Coronary artery (tissue), 2 donors: ENCODE measurements at places on chromosomes 11 and 22.

- no peak for DNase-seq
Measured at GRCh38 chr11:80911666-80912065, 1470.8 kb upstream of the TENM4 start.

DNA sequence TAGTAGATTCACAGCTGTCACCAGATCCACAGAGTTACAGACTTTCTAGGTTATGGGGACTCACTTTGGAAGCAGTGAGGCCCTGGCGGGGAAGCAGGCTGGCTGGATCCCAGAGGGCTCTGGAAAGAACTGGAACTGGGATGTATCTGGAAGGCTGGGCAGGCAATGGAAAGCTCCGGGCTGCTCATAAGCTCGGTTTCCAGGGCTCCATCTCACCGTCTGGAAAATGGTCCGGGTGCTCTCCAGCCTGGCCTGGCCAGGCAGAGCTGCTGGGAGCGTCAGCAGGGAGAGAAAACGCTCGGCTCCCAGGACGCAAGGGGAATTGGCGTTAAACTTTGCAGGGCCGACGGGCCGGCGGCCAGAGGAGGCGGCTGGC, 335 bp upstream of the SEZ6L start:
- DNase-seq, result no peak

- no peak for DNase-seq
Measured at GRCh38 chr11:72740060-72740424, 12.2 kb downstream of the ARAP1 start.

GRCh38 chr11:18617688-18618341, 16.3 kb downstream of the SPTY2D1 start:
- DNase-seq, result peak; percentile 14

- DNase-seq, result no peak
Measured at GRCh38 chr11:67303835-67304411, 593 bp downstream of the SSH3 start.

DNA sequence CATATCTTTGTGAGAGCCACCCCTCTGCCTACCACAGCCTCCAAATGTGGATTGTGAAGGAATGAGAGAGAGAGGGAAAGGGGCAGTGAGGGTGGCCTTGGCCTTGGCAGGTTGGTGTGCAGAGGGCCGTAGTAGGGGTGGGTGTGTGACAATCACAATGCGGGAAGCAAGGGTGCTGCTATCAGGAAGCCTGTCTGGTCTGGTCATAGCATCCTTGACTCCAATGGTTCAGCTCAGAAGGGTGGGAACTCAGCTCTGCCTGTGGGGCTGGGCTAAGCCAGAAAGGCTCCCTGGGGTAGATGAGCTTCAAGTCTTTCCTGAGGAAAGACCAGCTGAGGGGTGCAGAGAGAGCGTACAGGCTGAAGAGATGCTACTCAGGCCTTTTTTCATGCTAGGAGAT, 72.7 kb downstream of the RRM1 start:
- no peak for DNase-seq

DNA sequence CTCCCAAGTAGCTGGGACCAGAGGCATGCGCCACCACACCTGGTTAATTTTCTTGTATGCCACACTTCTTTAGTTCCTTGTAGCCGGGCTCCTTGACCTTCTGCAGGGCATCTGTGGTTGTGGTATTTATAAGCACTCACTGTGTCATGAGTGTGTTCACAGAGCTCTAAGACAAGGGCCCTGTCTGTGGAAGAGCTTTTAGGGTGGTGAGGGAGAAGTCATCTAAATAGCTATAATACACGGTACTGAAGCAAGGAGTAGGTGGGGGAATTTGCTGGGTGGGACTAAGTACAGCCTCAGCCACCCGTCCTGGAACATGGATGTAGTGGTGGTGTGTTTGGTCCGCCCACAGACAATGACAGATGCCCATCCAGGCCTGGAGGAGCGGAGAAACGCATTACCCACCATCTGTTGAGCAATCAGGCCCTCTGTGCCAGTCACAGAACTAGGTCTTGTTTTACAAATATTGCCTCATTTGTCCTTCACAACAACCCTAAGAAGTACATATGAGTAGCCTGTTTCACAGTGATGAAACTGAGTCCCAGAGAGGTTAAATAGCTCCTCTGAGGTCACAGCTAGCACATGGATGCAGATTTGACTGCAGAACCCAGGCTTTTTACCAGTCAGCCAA, 10.1 kb downstream of the ACO2 start:
- DNase-seq, result no peak

GRCh38 chr11:31478223-31478590, 31.2 kb downstream of the IMMP1L start:
- DNase-seq, result no peak

DNA sequence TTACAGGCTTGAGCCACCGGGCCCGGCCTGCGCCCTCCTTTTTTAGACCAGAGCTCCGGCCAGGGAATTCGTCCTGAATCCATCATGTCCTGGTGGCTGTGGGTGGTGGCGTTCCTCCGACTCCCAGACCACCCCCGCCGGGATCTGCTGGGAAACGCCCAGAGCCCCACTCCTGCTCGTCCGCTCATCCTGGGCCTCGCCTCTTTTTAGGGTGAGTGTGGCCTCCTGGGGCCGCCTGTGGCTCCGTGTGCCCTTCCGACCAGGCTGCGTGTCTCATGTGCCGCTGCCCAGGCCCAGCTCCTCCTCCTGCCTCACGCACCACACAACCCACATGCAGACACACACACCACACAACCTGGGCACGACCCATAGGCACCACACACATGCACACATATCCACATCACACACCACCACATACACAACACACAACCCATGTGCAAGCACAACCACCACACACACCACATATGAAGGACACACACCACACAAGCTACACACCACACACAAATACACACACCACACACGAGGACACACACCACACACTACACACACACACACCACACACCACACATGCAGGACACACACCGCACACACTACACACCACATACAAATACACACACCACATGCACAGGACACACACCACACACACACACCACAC, 946.2 kb downstream of the BRD1 start:
- no peak for DNase-seq

GRCh38 chr11:124207102-124207792, 24.1 kb downstream of the OR10D3 start:
- no peak for DNase-seq

DNA sequence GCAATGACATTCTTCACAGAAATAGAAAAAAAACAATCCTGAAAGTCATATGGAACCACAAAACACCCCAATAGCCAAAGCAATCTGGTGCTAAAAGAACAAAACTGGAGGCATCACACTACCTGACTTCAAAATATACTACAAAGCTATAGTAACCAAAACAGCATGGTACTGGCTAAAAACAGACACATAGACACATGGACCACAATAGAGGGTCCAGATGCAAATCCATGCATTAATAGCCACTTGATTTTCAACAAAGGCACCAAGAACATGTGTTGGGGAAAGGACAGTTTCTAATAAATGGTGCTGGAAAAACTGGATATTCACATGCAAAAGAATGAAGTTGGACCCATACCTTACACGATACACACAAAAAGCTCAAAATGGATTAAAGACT, 27.9 kb upstream of the SMIM38 start:
- no peak for DNase-seq

DNA sequence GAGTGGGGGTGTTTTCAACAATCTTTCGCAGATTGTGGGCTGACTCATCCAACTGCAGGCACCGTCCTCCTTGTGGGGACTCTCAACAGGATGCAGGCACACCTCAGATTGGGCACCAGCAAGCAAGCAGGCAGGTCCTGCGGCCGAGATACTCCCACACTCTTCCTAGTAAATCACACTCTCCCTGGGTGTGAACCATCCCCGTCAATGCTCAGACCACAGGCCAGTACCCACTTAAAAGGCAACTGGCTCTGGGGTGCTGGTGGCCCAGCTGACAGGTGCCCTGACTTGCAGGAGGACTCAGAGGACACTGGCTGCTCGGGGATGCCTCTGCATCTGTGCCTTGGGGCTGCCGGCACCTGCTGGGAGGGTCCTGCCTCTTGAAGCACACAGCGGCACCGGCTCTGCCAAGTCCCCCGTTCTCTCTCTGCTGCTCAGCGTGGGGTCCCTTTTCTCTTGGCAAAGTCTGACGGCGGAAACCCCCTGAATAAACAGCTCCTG, 282.5 kb downstream of the CTTN start:
- no peak for DNase-seq

DNA sequence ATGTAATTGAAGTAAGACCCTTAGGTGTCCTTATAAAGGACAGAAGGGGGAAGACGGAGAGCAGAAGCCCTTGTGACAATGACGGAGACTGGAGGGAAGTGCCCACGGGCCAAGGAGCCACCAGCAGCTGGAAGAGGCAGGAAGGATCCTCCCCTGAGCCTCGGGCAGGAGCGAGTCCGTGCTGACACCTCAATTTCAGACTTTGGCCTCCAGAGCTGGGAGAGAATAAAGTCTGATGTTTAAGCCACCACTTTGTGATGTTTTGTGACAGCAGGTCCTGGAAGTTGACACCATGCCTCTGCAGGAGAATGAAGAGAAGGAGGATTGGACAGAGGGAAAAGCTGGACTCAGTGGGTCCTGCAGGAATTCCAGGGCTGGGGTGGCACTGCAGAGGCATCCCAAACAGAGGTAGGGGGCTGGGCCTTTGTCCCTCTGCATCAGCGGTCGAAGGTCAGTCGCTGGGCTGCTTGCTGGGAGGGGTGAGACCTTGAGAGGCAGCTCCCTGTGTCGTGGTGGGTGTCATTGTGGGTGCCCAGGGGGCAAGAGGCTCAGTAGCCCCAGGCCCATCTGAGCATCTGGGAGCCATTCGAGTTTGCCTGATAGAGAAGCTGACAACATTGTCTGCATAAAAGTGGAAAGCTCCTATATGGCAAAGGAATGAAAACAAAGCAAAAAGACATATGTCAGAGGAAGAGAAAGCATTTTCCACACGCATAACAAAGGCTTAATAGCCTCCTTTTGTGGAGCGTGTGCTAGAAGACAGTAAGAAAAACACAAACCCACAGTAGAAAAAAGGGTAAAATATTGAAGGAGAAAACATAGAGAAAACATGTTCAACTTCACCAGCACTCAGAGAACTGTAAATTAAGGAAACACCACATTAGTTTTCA, 68.8 kb downstream of the RTL6 start:
- no peak for DNase-seq

DNA sequence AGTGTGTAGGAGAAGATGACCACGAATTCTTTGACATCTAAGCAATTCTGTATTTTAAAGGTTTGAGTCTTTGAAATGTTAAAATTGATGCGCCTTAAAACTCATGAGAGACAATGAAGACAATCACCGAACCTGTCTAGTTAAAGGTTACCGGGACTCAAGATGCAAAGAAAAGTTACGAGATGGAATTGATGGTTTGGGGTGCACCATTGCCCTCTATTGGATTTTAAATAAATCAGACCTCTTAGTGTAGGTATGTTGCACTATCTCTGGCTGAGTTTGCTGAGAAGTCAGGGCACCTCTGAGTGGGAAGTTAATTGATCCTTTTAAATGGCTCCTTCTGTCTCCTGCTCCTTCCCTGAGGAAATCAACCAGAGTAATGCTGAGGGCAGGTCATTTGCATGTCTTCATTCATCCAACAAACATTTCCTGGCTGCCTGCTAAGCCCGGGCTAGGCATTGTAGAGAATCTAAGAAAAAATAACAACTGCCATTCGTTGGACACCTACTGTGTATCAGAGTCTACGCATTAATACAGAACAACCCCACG, 19.4 kb upstream of the TMA7B start:
- DNase-seq, result no peak

DNA sequence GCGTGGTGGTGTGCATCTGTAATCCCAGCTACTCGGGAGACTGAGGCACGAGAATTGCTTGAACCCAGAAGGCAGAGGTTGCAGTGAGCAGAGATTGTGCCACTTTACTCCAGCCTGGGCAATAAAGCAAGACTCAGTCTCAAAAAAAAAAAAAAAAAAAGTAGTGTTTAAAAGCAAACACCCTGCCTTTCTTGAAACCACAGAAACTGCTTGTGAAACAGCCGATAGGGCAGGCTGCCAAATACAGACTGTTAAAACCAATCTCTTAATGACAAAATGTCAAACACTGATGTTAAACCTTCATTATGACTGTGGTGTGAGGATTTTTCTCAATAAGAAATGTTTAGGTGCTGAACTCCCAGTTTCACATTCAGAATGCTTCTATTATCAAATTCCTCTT, 27.3 kb downstream of the MARK2 start:
- DNase-seq, result no peak

DNA sequence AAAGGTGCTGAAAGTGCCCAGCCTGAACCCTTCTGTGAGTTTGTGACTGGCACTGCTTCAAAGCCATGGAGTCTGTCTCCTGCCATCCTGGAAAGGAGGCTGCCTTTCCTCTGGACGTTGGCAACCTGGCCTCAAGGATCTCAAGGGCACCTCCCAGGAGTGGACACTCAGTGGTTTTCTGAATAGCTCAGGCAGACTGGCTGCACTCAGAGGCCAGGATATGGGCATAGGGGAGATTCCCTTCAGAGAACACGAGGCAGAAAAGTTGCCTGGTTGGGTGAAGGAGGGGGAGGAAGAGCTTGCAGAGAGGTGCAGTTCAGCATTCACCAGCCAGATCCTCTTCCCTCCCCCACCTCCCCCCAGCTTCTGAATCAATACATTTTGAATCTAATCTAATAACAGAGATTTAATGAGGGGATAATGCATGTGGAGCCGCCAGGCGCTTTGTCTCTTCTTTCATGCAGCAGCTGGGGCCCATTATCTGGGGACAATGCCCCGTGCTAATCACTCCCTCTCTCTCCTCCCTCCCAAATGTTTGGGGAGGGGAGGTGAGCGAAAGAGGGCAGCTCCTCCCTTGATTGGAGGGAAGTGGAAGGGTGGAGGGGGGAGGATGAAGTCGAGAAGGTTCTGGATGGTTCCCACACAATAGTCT, 17.7 kb downstream of the HTR3A start:
- DNase-seq, result no peak

- peak; percentile 94 for DNase-seq
Measured at GRCh38 chr11:102047305-102047924, at the start of gene CFAP300. Gene CFAP300 (plus strand): TSS chr11:102047437. CDS start chr11:102047471, 34 bp downstream.

- no peak for DNase-seq
Measured at GRCh38 chr11:133928628-133929059, 28.1 kb downstream of the IGSF9B start.

DNA sequence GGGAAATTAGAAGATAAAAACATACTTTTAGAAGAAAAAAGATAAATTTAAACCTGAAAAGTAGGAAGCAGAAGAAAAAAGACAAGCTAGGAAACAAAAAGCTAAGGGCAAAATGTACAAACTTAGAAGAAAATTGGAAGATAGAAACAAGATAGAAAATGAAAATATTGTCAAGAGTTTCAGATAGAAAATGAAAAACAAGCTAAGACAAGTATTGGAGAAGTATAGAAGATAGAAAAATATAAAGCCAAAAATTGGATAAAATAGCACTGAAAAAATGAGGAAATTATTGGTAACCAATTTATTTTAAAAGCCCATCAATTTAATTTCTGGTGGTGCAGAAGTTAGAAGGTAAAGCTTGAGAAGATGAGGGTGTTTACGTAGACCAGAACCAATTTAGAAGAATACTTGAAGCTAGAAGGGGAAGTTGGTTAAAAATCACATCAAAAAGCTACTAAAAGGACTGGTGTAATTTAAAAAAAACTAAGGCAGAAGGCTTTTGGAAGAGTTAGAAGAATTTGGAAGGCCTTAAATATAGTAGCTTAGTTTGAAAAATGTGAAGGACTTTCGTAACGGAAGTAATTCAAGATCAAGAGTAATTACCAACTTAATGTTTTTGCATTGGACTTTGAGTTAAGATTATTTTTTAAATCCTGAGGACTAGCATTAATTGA, 1.0 kb downstream of the MALAT1 start:
- DNase-seq, result no peak
